ENCODE measurements at places on chromosomes 2 and 18.

- DNase-seq, result peak; percentile 22
These were observed 1321.6 kb upstream of the ACVR2A start for GRCh38 chr2:146523196-146523595.

- peak; percentile 94 for DNase-seq
These were observed at the start of gene STK17B for GRCh38 chr2:196171248-196171871. STK17B (minus strand) TSS chr2:196171578; CDS start chr2:196163383, 8,195 bp downstream.

DNA sequence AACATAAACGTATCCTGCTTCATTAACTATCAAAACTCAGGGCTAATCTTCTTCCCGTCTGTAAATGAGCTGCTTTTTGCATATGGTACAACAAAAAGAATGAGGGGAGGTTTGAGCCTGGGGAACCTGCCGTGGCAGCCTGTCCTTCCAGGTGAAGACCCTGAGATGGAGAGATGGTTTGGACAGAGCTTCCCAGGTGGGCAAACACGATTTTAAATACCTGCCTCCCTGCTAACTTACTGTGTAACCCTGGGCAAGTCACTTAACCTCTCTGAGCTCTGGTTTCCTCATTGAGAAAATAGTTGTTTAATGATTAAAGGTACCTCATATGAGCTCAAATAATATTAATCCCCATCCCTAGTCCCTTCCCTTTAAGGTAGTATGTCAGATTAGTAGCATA lies 9.0 kb downstream of the EMX1 start:
- DNase-seq, result no peak

DNA sequence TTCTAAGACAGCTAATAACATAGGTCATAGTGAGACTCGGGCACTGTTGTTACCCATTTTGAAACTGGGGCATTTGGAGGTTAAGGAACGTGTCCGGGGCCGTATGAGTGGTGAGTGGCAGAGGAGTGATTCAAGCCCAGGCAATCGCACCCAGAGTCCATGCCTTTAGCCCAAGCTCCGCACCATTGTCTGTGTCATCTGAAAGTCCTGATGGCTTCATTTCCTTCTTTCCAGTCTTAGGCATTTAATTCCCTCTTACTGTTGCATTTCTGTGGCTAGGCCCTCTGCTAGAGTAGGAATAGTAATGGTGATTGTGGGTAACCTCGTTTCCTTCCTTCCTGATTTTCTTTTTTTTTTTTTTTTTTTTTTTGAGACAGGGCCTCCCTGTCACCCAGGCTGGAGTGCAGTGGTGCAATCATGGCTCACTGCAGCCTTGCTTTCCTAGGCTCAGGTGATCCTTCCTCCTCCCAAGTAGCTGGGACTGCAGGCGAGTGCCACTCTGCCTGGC lies 49.8 kb upstream of the ASB1 start:
- peak; percentile 61 for DNase-seq

- no peak for DNase-seq
These were observed 19.7 kb upstream of the ANKRD53 start for GRCh38 chr2:70958759-70959158.

DNA sequence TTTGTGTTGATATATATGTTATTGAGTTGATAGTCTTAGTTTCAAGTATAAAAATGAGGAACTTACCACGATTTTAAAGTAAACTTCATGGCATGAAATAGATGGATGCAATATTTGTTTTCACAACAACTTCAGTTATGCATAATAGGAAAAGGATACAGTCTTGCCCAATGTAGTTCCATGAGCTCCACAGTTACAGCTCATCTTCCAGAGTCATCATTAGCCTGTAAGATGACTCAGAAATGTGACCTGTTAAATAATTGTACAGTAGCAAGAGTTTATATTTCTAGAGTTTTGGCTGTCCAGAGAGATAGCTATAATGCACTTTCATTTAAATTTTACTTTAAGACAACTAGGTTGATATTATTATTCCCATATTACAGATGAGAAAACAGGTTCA lies 80.9 kb upstream of the ARHGAP28 start:
- no peak for DNase-seq

DNA sequence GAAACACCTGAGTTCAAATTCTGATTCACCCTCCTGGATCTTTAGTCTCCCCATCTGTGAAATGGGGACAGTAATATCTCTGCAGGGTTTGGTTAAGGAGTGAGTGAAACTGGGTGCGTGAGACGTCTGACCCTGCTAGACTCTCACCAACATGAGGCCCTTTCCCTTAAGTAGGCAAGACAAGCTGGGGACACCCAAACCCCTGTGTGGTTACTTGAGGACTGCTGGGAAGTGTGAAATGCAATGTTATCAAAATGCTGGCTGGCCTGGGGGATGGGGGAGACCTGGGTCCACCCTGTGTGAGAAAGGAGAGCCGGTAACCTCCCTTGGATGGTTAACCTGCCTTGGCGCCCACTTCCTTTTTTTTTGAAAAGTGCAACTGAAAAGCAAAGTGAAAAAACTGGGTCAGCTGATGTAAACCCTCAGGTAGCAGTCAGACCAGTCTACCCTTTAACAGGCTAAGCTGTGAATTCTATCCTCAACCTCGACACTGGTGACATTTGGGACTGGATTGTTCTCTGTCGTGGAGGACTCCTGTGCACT lies 82.3 kb downstream of the INPP5D start:
- no peak for DNase-seq

All from fibroblast of skin of scalp (primary cell).